ENCODE measurements at places on chromosomes 16 and 17.

- DNase-seq: peak; percentile 52
Measured at GRCh38 chr16:72787514-72788268, 260.2 kb downstream of the ZFHX3 start.

DNA sequence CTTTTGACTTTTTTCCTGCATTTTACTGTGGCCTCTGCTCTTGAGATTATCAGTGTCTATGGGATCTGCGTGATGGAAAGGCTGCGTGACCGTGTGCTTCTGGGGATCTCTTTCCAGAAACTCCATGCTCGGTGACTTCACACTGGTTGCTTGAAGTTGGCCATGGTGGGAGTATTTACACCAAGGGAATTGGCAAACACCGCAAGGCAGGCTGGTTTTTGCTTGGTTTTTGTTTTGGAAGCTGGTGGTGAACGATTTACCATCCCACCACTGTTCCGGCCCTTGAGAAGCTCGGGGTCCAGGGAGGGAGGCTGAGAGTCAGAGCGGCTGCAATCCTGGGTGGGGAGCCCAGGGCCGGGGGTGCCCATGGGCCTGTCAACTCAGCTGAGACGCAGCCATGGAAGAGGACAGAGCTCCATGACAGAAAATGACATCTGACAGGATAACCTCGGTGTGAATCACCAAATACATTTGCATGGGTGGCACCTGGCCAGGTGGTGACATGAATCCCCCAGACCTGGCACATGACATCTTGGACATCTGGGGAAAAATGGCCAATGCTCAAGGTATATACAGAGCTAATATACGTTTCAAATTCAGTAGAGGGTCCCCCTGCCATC is 11.1 kb downstream of the CRISPLD2 start:
- DNase-seq: no peak

DNA sequence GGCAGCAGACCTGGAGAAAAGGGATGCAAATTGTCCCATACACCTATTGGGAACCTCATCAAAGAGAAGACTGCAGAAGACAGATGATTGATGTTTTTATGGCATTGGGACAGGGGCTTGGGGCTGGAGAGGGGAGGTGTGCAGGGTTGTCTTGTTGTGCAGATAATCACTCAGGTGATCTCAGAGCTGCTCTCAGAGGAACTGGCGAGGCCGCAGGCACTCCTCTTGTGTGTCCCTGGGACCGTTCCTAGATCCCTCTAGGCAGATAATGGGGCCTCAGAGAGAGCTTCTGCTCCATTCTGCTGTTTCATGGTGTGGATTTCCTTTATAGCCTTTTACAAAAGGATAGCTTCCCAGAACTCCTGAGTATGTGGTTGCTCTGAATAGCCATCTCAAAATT is 1.6 kb downstream of the RNF213 start:
- DNase-seq: no peak

DNA sequence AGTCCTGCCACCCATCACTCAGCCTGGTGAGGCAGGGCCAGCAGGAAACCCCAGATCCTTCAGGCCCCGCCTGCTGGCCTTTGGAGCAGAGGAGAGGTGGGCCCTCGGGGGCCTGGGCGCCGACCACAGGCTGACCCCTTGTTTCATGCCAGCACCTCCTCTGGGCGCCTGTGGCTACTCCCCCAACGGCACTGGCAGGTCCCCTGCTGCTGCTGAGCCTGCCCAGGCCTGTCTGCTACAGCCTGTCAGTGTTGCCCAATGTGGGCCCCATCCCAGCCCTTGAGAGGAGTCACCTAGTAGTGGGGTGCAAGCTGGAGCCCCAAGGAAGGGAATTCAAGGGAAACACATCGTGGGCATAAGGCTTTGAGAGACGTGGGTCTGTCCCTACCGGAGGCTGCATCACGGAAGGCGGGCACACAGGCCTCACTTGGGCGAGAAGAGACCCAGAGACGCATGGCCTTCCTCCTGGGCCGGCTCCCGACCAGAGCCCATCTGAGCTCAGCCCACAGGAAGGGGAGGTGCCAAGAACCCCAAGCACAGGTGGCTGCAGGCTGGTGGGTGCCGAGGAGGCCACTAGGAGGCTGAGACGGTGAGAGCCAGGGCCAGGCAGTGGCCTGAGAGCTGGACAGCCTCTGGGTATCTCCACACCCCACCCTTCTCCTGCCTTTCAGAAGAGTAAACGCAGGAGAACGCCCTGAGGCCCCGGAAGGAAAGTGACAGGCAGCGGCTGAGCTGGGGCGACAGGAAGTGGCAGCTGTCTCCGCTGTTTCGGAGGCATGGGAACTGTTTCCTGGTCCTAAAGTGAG is 8.0 kb upstream of the FASN start:
- DNase-seq: peak; percentile 13

DNA sequence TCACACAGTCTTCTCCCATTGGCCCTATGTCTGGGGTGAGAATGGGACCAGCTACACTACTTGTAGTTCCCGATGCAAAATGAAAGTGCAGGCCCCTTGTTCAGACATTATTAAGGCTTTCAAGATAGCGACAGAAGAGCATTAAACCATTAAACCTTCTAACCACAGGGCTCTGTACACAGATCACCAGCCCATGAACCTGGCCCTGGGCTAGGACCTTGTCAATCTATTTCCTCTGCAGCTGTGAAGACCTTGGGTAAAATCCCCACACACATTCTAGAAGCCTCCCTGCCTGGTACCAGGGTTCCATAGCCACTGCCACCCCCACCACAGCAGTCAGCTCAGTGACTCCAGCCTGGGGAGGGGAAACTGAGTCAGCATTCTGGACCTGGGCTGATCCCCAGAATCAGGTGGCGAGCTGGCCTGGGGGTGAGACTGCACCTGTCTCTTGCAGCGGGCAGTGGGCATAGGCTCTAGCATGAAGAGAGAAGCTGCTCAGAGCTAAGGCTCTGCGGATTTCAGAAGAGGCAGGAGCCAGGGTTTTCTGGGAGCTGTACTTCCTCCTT is 119.7 kb upstream of the LHX1 start:
- DNase-seq: no peak

DNA sequence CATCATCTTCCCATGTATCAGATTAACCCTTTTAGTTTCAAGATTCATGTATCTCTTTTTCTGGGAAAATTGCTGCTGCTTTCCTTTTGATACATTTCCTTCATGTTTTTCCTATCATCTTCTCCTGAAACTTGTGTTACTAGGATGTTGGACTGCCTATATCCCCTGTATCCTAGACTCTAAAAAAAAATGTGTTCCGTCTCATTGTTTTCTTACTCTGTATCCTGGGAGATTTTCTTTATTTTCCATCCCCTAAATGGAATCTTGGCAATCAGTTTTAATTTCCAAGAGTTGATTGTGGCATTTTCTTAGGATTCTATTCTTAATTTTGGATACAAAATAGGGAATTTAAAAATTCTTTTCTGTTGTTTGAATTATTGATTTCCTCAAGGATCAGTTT is 36.8 kb downstream of the MAP2K4 start:
- no peak for DNase-seq

DNA sequence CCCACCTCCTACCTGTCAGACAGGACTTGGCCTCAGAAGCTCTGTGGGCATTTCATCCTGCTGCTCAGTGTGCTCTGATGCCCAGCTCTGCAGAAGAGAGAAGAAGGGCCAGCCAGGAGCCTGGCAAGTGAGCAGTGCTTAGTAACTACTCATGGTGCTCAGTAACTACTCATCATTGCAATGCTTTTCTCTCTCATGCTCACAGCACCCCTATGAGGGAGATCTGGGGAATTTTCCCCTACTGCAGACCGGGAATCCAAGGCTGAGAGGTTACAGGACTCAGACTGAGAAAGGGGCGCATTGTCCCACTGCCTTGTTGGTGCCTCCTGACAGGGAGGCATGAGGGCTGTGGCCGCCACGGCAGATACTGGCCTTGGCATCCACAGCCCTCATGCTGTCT is 261.1 kb downstream of the C16orf95 start:
- peak; percentile 16 for DNase-seq

DNA sequence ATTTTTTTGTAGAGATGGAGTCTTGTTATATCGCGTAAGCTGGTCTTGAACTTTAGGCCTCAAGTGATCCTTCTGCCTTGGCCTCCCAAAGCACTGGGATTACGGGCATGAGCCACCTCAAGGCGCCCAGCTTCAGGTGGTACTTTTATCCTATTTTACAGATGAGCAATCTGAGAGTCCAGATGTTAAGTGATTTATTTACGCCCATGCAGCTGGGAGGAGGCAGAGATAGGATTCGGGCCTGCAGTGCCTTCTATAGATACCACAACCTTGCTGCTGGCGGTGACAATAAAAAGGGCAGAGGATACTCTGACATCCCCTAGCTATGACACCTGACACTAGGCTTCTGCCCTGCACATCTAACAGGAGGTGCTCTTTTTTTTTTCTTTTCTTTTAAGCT is 4.3 kb upstream of the KRT12 start:
- no peak for DNase-seq

- DNase-seq: no peak
Measured at GRCh38 chr16:67959536-67960329, 8.7 kb downstream of the SLC12A4 start.

All from kidney glomerular epithelial cell (primary cell).